ENCODE measurements at places on chromosomes 2 and 18.

DNA sequence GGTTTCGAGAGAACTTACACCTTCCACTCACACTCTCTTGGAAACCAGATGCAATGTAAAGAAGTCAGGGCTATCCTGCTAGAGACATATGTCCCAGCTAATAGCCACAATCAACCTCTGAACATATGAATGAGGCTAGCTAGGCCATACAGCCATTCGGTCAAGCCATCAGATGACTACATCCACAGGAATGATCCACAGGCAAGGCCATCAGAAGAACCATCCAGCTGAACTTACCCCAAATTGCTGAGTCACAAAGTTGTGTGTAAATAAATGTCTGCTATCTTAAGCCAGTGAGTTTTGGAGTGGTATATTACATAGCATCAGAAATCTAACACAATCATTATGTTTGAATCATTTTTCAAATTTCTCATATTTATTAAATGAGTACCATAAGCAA is 5.2 kb upstream of the SPAST start:
- no peak for DNase-seq

DNA sequence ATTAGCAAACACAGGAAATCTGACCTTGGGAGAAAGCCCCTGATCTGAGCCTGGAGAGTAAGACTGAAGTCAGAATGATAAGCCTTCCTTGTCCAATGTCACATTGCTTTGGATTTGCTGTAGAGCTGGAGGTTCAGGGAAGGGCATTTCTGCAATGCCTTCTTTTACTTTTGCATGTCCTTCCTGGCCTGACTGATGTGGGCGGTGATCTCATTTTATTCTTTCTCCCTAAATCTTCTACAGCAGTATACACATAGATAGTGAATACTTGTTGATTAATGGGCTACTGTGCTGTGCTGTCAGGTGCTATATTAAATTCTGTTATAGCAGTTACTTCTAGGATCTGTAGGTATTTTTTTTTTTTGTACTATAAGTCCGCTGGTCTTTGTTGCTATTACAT is 62.6 kb downstream of the PLCL1 start:
- DNase-seq: no peak

DNA sequence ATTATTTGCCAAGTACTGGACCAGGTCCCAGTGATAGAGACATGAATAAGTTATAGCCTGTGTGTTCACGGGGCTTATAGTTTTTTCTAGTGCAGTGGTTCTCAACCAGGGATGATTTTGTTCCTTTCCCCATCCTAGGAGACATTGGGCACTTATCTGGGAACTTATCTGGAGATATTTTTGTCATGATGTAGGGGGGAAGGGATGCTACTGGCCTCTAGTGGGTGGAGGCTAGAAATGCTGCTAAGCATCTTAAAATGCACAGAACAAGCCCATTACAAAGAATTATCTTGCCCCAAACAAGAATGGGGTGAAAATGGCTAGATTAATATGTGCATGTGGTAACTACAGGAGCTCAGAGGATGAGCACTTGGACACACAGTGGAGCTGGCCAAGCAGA is 75.2 kb downstream of the KLHL29 start:
- no peak for DNase-seq

GRCh38 chr18:73151086-73151485 is 283.3 kb upstream of the NETO1 start:
- peak; percentile 20 for DNase-seq

- no peak for DNase-seq
Observed at GRCh38 chr18:13982126-13982525, 66.8 kb upstream of the MC2R start.

DNA sequence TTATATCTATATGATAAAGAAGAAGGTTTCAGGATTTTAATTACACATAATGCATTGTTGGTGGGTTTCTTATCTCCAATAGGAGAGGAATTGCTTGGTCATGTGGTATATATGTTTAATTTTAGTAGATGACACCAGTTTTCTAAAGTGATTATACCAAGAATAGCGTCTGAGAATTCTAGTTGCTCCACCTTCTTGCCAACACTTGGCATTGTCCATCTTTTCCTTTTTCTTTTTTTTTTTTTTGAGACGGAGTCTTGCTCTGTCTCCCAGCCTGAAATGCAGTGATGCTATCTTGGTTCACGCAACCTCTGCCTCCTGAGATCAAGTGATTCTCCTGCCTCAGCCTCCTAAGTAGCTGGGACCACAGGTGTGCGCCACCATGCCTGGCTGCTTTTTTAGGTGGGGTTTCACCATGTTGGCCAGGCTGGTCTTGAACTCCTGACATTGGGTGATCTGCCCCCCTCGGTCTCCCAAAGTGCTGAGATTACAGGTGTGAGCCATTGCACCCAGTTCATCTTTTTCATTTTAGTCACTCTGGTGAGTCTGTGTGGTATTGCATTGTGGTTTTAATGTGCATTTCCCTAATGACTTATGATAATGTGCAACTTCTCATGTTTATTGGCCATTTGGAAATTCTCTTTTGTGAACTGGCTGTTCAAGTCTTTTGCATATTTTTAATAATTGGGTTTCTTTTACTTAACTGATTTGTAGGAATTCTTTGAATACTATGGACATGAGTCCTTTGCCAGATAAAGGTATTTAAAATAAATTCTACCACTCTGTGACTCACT is 37.3 kb upstream of the ZNF512 start:
- no peak for DNase-seq

DNA sequence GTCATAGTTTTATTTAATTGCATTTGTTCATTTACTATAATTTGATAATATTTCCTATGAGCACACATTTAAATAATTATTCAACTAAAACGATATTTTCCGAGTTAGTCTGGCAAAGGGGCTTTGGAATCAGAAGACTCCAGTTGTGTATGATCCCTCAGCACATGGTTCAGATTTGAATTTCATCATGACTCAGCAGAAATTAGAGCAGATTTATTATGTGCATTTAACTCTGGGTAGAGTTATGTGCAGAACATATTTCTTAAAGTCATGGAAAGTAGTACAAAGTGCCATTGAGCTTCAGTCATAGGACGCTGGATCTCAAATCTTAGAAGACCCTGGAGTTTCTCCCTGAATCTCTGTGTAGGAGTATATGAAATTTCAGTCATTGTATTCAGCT is 106.7 kb downstream of the ADCYAP1 start:
- DNase-seq: no peak

- no peak for DNase-seq
Observed at GRCh38 chr2:222844323-222844722, 16.5 kb upstream of the ACSL3 start.
